ENCODE measurements at places on chromosomes 3 and 15.

DNA sequence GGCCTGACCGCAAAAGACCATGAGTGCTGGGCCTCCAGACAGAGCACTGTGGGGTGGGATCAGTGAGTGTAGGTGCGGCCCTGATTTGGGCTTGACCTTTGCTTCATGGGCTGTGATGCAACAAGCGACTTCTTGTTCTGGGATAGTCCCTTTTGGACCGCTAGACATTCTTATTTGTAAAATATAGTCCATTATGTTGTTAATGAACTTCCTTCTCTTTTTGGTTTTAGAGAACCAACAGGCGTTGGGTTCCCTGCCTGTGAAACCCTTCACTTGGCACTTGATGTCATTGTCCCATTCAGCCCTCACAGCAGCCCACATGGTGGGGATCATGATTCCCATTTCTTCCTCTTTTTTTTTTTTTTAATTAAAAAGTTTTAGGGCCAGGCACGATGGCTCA lies 15.8 kb upstream of the TRH start:
- DNase-seq, result no peak

DNA sequence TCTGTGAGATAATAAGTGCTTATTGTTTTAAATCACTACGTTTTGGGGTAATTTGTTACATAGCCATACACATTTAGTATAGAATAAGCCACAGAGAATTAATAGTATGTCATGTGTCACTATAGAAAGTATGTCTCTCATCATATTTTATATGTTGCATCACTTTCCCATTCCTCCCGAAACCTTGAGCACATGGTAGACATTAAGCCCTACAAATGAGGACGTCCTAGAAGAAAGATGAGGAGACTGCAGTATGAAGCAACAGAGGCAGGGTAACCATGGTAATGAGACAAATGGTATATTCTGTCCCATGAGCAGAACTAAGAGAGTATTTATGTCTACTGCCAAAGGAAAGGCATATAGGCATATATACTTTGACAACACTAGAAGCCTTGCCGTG lies 720.2 kb downstream of the ROBO1 start:
- no peak for DNase-seq

DNA sequence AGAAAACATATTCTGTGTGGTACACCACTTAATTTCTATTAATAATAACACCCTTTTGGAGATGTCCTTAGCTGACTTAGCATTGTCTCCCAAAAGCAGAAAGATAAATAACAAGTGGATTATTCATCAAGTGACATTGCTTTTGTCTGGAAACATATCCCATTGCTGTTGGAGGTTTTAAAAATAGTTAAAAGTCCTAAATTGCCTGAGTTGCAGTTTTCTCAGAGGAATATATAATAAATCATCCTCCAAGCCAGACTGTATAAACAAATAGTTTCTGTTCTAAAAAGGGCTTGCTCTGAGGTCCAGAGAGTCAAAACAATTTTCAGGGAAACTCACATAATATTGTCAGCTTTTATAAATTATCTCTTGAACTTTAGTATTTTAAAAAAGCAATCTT lies 60.4 kb upstream of the CD96 start:
- no peak for DNase-seq

- no peak for DNase-seq
Observed at GRCh38 chr3:195770081-195770840, 41.5 kb downstream of the MUC4 start.

DNA sequence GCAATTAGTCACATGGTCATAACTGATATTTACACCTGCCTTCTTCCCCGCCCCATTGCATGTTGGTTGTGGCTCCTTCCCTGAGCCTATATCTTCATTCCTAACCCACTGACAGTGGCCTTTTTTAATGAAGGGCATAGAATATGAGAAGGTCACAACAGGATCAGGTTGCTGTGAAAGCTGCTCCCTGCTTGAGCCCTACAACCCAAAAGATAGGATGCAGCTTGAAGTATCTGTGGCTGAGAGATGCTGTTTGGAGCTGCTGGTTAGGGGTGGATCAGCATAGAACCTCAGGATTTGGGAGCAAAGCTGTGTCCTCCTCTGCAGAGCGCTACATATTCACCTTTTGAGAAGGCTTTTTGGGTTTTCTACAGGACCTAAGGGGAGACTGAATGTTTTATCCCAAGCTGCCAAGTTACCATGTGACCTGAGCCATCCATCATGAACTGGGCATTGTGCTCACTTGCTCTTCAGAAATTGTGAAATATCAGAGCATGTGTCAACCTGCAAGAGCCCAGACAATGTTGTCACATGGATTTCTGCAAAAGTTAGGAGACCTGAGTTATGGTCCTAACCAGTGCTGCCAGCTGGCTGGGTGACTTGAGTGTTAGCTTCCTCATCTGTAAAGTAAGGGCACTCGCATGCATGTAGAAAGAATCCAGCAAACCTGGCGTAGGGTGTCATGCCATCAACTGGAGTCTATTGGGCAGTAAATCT lies 49.8 kb upstream of the ARL8B start:
- no peak for DNase-seq

GRCh38 chr15:23503576-23503975 lies 56.5 kb upstream of the GOLGA6L2 start:
- DNase-seq, result no peak

- DNase-seq, result no peak
Observed at GRCh38 chr15:51878446-51879386, 49.3 kb downstream of the TMOD3 start.
